Germinal center (tissue), 1 donor: ENCODE measurements at places on chromosomes 5 and 9.

- no peak for DNase-seq
Observed at GRCh38 chr5:67316695-67317094, 120.1 kb upstream of the CD180 start.

DNA sequence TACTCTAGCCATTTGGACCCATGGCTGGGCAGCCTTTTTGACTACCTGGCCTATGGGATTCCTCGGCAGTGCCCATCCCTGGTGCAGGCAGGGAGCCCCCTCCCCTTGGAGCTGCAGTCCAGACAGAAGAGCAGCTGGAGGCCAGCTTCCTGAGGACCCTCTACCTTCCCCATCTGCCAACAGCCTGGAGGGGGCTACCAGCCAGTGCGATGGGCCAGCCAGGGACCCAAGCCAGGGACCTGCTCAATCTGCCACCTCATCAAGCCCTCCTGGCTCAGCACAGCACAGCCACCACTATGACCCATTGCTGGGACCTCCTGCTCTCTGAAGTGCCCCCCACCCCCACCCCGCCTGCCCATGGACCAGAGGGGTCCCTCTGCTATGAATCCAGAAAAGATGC lies 22.6 kb upstream of the TDRD7 start:
- no peak for DNase-seq

DNA sequence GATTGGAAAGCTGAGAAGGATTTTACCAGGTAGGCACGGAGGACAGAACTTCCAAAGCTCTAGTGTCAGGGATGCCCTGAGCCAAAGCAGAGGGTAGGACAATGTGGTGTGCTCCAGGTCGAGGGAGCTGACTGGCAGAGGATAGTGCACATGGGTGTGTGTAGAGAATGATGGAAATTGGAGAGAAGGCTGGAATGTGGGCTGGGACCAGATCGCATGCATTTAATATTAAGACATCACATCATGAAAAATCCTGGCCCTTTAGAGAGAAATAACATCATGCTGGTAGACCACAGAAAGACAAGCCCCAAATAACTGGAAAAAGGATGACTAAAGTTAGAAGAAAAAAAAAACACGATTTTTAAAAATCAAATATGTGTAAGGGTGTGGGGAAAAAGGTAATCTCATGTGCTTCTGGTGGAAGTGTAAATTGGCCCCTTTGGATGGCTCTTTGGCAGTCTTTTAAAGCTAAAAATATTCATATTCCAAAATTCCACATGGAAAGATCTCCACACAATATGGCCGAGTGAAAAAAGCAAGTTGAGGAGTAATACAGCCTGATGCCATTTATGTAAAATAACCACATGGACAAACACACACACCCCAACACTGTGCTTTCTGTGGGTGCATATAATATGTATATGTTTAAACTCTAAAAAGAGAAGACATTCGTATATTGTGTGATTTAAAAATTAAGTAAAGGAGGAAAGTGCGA lies 67.0 kb upstream of the TGFBR1 start:
- DNase-seq = no peak

- DNase-seq = no peak
Observed at GRCh38 chr9:131862261-131862660, 122.4 kb upstream of the RAPGEF1 start.

DNA sequence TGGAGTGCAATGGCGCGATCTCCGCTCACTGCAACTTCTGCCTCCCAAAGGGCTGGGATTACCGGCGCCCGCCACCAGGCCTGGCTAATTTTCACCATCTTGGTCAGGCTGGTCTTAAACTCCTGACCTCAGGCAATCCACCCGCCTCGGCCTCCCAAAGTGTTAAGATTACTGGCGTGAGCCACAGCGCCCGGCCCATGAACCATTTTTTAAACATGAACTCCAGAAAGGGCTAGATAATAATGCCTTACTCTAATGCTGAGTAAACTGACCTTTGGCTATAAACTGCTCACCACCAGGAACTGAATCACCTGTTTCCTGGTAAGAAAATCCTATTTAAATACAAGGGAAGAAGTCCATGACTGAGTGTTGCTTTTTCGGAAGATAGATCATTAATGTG lies 23.2 kb upstream of the DAB2 start:
- DNase-seq = no peak

- DNase-seq = no peak
Observed at GRCh38 chr5:143341807-143342570, 61.5 kb downstream of the NR3C1 start.

- DNase-seq = no peak
Observed at GRCh38 chr5:71904852-71905251, 185.8 kb downstream of the CARTPT start.

DNA sequence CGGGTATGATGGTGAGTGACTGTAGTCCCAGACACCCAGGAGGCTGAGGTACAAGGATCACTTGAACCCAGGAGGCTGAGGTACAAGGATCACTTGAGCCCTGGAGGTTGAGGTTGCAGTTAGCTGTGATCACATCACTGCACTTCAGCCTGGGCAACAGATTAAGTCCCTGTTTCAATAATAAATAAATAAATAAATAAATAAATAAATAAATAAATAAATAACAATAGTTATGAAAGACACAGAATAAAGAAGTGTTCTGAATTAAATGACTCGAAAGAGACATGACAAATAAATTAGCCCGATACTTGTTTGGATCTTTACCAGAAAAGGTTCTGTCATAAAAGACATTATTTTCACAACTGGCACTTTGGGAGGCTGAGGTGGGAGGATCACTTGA lies 72.0 kb upstream of the SUSD1 start:
- DNase-seq = no peak

- no peak for DNase-seq
Observed at GRCh38 chr5:120605325-120606079, 141.4 kb downstream of the PRR16 start.

- no peak for DNase-seq
Observed at GRCh38 chr5:137757634-137758033, 3.5 kb upstream of the HNRNPA0 start.

DNA sequence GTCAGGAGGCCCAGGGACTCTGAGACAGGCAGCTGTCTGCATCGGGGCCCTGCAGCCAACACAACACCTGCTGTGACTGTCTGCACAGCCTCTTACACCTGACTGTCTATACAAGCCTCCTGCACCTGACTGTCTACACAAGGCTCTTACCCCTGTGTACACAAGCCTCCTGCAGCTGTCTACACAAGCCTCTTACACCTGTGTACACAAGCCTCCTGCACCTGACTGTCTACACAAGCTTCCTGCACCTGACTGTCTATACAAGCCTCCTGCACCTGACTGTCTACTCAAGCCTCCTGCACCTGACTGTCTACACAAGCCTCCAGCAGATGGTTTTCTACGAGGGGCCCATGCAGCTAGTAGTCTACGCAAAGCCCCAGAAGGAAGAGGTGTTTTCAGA lies 18.6 kb downstream of the IRX2 start:
- DNase-seq = no peak

DNA sequence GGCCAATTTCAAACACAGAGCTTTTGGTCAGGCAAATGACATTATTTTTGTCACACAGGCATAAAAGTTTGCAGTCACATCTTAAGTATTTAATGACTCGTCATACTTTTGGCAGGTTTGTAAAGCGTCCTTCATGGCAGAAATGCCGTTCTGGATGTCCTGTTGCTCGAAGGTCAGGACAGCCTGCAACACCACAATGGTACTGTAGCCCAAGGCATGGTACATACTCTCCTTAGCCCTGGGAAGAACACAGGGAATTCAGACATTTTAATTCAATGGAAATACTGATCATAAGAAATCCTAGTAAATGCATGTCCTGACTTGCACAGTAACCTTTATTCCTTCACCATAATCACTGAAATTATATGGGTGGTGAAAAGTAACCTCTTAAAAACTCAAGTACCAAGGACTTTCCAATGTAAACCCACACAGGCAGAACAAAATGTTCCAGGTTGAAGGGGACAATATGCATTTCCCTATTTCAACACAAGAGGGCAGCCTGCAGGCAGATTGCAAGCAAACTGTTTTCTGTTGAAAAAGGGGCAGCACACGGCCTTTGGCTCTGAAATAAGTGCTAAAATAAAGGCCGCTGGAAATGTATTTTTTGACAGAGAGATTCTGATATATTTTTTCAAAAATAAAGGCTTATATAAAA lies 95.7 kb downstream of the TTC39B start:
- peak; percentile 44 for DNase-seq

- no peak for DNase-seq
Observed at GRCh38 chr9:2802494-2802921, 41.4 kb downstream of the PUM3 start.

DNA sequence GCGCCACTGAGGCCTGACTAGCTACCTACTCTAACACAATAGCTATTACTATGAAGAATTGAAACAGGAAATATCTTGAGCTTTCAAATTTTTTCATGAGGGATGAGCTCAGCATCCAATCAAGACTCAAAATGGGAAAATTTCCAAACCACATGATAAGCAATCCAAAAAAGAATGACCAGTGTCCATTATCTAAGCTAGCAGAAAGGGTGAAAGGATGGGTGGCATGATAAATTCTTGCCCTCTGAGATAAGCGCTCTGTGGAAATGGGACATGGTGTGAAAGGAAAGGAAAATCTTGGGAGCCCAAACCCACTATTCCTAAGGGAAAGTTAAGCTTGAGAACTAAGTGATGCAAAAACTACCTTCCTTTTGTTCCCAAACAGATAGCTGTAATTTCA lies 170.2 kb upstream of the NREP start:
- no peak for DNase-seq

DNA sequence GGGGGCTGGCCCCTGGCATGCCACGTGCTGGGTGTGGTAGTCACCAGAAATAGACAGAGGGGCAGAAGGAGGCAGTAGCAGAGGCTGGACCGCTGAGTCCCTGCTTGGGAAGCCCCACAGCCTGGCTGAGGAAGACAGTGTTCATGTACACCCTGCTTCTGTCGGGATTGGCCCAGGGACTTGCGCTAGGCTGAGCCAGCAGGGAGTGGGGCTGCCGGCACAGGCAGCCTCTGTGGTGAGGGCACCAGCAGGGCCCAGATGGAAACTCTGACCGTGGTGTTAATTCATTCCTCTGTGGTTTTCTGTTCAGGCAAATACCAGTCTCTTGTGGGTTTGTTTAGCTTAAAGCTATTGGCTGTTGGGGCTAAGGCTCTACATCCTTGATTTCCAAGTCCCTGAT lies 108.6 kb upstream of the RAD23B start:
- no peak for DNase-seq

DNA sequence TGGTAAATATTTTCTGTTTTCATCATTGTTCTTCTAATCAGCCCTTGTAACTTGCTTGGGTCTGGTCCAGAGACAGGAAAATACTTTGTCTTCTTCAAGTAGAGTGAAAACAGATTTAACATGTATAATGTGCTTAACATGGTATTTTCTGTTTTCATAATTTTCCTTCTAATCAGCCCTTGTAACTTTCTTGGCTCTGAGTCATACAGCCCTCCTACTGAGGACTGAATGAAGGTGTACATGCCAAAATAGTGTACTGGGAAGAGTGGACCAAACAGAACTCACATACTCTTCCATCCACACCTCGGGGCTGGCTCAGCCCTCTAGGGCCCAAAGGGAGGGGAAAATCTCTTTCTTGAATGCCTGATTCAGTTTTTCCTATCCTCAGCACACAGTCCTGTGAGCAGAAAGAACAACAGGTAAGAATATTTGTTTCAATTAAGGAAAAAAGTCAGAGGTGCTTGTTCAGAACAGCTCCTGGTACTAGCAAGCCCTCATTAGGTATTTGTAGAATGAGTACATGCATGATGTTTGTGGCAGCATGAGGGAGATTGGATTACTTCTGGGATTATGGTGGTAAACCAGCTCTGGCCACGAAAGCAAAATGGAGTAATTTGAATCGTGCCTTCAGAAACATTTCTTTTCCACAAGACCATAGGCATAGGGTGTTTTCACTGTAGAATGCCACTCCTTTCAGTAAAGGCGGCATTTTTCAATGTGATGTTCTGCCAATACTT lies 24.2 kb upstream of the MACIR start:
- no peak for DNase-seq

DNA sequence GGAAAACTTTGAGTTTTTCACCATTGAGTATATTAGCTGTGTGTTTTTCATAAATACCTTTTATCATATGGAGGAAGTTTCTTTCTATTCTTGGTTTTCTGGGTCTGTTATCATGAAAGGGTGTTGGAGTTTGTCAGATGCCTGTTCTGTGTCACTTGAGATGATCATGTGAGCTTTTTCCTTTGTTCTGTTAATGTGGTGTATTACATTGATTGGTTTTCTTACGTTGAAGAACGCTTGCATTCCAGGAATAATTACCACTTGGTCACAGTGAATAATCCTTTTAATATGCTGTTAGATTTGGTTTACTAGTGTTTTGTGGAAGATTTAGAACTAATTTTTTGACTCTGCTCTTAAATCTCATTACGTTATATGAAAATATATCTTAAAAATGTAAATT lies 7.8 kb downstream of the PLEKHG4B start:
- DNase-seq = no peak
